ENCODE measurements at places on chromosomes 1 and 21.

- no peak for DNase-seq
Measured at GRCh38 chr1:188129856-188130838, 1301.4 kb downstream of the PLA2G4A start.

- no peak for DNase-seq
Measured at GRCh38 chr1:1678581-1679380, 13.8 kb downstream of the SLC35E2B start.

DNA sequence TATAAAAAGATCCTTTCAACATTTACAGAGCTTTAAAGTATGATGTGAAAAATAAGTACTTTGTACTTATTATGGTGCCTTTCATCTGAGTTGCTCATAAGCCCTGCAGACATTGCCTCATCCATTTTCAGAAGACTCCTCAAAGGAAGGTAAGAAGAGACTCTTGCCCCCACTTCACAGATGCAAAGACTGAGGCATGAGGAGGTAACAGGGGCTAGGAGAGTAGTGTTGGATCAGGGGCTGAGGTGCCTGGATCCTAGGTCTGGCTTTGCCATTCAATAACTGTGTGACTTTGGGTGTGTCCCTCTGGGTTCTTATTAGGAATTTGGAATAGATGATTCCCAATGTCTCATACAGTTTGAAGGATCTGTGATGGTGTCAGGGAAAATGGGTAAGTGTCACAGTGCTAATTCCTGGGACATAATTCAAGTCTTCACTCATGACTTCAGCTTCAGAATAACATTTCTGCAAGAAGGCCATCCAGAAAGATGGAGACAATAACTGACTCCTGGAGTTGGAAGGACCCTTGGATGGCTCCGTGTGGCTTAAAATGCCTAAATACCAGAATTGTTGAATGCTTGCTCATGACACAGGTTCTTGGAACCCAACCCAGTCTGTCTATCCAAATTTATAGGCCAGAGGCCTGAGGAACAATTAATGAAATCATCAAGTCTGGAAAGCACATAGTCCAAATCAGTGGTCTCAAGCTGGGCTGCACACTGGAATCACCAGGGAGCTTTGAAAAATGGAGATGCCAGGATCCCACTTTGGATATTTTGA lies 93.1 kb upstream of the RUNX1 start:
- no peak for DNase-seq

- DNase-seq = no peak
Measured at GRCh38 chr1:35605071-35605866, 32.2 kb downstream of the TFAP2E start.

DNA sequence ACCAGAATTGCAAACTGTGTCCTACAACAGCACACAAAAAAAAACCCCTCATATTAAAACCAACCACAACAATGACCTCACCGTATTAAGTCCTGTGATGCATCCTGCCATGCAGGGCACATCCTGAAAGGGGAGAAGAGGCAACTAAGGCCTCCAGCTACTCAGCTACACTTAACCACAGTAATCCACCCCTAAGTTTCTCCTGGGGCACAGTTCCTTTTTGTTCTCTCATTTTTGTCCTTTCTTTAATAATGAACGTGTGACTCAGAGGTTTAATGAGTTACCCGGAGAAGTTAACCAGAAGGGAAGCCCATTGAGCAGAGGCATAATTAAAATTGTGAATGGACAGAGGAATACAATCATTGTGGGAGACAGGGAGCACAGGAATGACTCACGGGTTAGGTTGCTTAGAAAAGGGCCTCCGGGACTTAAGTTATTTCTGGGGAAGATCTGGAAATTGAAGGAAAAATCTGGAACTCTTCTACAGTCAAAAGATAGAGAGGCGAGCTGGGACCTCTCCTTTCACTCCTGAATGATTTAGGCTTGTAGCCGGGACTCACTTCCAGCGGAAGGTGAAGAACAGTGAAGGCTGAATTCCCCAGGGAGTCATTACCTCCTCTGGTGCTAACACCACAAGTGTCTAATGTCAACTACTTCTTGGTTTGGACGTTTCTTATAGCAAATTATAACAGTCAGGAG lies 36.9 kb upstream of the HIVEP3 start:
- DNase-seq = no peak

- DNase-seq = no peak
Measured at GRCh38 chr1:14082331-14082730, 382.3 kb downstream of the PRDM2 start.

GRCh38 chr1:167357305-167357704 lies 136.6 kb downstream of the POU2F1 start:
- no peak for DNase-seq

GRCh38 chr1:235500971-235501540 lies 3.2 kb downstream of the B3GALNT2 start:
- DNase-seq = no peak

GRCh38 chr1:230113593-230114236 lies 46.7 kb downstream of the GALNT2 start:
- no peak for DNase-seq

DNA sequence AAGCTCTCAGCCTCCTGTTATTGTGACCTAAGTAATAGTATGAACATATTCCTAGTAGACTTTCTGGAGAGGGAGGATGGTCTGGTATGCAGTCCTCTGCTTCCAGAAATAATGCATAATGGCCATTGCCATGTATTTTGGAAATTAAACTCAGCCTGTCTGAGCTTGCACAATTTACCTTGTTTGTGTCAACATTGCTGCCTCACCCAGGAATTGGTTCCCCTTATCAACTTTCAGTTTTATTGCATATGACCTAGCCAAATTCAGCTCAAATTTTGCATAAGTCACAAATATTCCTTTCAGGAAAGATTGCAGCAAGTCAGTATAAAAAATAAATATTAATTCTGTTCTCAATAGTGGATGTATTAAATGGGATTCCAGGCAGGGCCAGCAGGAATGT lies 101.9 kb upstream of the SLC5A9 start:
- no peak for DNase-seq

DNA sequence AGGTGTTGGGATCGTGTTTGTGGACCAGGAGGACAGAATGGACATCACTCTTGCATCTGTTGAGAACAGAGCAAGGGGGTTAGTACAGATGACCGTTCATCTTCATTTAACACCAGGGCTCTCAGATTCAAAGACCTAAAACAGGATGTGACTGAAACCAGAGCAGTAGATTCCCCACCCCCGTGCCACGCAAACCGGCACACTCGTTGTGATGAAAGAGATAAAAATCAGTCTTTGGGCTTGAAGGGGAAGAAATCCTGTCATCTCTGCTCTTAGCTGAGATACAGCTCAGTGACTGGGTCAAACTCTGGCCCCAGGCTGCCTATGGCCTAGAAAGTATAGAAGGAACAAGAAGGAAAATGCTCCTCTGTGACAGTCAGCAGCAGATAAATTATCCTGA lies 146.2 kb upstream of the KRTAP19-8 start:
- DNase-seq = no peak

DNA sequence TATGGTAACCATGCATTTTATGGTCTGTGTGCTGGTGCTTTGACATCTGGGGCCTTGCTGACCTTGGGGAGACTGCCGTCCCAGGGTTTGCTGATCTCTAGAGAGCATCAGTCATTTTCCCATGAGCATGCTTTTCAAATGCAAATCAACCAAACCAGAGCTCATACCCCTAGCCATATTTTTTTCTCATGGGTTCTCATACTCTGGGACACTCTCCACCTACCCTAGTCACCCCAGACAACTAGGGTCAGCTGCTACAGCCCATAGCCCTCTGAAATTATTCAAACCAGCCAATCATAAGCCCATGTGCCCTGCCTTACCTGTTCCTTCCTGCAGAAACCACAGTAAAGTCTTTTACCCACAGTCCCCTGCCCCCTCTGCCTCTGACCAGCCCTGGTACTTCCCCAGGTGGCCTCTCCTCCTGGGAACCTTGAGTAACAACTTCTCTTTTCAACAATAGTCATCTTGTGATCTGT lies 132.0 kb downstream of the MAP3K21 start:
- no peak for DNase-seq

GRCh38 chr1:61124696-61125095 lies 42.3 kb downstream of the NFIA start:
- no peak for DNase-seq

GRCh38 chr1:219264561-219264960 lies 90.9 kb downstream of the LYPLAL1 start:
- DNase-seq = no peak

GRCh38 chr1:8364528-8365442 lies 46.9 kb downstream of the SLC45A1 start:
- DNase-seq = no peak

GRCh38 chr1:191895049-191895448 lies 263.2 kb upstream of the RGS18 start:
- no peak for DNase-seq

- DNase-seq = no peak
Measured at GRCh38 chr1:31657972-31658510, 13.4 kb upstream of the PEF1 start.

GRCh38 chr1:89743788-89744187 lies 77.0 kb upstream of the LRRC8D start:
- DNase-seq = no peak

GRCh38 chr1:65265651-65266351 lies 43.5 kb upstream of the DNAJC6 start:
- no peak for DNase-seq

GRCh38 chr1:53899206-53899628 lies 5.2 kb downstream of the DIO1 start:
- no peak for DNase-seq

DNA sequence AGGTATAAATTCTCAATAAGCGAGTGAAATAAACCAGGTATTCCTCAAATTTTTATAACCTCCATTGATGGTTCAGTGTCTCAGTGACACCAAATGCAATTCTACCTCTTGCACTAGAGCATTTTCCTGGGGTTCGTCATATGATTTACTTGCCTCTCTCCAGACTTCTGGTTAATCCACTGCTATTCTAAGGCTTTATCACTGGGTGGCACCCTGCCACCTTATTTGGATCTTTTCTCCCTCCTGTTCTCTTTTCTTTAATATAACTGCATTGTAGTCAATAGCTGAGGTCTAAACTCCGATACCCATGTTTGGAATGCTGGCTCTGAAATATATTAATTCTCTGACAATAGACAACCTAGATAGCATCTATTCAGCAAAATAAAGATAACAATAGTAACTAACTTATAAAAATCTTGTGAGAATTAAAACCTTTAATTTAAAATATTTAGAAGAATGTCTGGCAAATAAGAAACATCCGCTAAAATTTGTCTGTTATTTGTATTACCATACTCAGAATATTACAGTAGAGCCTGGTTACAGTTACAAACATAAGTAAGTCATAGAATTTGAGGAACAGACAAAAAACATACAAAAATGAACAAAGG lies 436.4 kb downstream of the PLA2G4A start:
- no peak for DNase-seq

DNA sequence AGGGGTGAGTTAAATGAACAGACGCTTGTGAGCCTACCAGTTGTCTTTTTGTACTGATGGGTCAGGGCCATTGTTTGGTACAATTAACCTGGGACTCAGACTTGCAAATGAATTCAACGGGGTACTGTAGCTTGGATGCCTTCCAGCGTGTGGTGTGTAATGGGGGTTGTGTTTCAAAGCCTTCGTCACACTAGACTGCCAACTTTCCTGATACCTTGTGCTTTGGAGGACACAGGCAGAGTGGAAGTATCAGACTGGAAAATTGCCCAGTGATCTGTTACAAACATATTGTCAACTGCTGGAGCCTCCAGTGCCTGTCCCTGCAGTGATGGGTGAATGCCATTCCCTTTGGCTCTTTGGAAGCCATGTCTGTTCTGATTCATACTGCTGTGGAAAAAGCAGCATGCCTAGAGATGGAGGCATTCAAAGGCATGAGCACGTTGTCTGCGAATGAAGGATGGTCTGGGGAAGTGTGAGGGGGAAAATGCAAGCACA lies 384.5 kb downstream of the LMX1A start:
- no peak for DNase-seq

GRCh38 chr1:119634016-119634415 lies 14.1 kb downstream of the ZNF697 start:
- no peak for DNase-seq

- DNase-seq = no peak
Measured at GRCh38 chr1:68904477-68904876, 407.6 kb upstream of the DEPDC1 start.

- DNase-seq = no peak
Measured at GRCh38 chr1:230698130-230698529, 15.8 kb downstream of the AGT start.

DNA sequence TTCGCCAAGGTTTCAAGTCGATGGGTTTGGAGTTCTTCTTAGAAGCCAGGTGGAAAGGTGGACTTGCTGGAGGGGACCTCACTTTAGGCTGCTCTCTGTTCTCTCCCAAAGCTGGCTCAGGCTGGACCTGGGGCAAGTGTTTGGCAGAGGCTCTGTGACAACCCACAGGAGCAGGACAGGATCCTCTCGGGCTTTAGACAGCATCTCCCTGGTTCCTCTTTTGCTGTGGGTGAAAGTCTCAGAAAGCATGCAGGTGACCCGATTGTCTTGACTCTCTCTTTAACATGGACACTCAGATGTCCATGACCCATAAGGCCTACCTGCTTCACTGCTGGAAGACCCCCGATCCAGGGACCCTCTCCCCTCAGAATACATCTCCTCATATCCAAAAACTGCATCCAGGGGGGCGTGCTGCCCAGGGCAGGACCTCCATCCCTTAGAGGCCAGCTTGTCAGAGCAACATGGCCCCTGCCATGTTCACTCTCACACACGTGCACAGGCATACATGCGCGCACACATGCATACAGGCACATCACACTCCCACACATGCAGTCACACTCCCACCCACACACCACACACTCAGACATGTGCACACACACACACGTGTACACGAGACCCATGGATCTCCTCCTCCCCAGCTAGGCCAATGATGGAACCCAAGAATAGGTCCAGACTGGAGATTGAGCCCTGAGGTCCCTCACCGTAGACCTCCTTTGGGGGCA lies 21.3 kb downstream of the MRPL37 start:
- no peak for DNase-seq

GRCh38 chr1:46372431-46372830 lies 21.7 kb upstream of the FAAH start:
- DNase-seq = no peak

- DNase-seq = no peak
Measured at GRCh38 chr1:220751111-220751510, 3.0 kb downstream of the MTARC2 start.

DNA sequence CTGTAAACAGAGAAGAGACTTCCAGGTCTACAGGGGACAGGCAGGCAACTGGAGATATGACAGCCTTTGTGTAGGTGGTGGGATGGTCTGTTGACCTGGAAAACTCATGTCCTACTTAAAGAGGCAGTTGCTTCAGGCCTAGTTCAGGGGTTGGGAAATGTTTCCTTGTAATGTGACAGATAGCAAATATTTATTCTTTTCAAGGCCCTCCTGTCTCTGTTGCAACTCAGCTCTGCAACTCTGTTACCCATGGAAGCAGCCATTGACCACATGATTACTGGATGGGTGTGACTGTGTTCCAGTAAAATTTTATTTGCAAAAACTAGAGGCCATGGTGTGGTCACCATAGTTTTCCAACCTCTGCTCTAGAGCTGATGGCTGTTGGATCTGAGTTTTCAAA lies 341.9 kb downstream of the PTBP2 start:
- no peak for DNase-seq

DNA sequence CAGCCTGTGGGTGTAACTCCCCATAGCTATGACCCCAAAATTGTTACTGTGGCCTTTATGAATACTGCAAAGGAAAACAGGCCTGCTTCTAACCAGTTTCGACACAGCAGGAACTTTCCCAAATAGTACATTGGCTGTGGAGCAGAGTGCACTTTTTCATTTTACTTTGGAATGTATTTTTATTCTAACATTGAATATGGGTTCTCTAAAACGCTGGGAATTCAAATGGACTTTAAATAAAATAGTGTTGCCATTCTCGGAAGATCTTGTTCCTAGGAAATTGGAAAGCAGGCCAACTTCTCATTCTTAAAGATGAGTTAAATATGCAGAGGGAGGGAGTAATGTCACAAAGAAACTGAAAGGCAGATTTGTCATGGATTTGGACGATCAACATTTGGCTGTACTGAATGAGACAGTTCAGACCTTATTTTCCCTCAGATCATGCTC lies 39.6 kb upstream of the ARHGAP29 start:
- no peak for DNase-seq

Data from bone marrow (tissue), 2 donors.